ENCODE measurements at places on chromosomes 7 and 10.

DNA sequence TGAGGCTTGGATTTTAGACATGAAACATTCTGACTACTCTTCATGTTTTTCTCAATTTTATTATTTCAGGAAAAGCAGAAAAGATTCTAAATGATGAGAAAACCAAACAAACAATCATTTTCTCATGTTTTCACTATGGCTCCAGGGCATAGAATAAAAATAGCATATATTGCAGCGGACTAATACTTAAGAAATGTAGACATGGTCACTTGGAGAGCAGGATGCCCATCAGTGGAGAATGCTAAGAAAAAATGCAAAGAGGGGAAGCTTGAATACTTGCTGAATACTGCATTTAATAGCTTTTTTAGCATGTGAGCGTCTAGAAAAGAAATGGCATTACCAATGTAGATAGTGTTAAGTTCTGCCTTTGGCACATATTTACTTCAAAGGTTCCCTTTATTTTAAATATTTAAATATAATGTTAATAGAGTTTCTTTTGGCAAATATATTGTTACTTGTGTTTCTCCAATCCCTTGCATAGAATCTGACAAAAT is 107.9 kb downstream of the PPP1R17 start:
- no peak for DNase-seq

- no peak for DNase-seq
Measured at GRCh38 chr7:131574741-131575140, 18.3 kb upstream of the PODXL start.

- no peak for DNase-seq
Measured at GRCh38 chr10:104762793-104763192, 121.7 kb downstream of the SORCS3 start.

DNA sequence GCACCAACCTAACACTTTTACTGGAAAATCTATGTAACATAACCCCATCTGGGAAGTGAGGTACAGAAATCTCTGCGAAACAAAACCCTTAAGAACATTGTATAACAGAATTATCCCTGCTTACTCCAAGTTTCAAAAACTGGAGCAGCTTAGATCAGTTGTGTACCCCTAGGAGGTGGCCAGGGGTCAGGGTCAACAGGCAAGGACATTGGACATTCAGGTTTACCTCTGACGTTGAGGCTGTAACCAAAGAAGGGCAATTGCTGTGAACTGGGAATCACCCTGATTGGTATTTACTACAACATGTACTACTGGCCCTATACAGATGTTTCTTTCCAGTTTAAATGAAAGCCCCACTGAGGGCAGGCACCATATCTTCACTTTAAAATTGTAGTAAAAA is 13.1 kb downstream of the SFXN3 start:
- no peak for DNase-seq

GRCh38 chr7:137825489-137825888 is 21.3 kb downstream of the DGKI start:
- DNase-seq = no peak

DNA sequence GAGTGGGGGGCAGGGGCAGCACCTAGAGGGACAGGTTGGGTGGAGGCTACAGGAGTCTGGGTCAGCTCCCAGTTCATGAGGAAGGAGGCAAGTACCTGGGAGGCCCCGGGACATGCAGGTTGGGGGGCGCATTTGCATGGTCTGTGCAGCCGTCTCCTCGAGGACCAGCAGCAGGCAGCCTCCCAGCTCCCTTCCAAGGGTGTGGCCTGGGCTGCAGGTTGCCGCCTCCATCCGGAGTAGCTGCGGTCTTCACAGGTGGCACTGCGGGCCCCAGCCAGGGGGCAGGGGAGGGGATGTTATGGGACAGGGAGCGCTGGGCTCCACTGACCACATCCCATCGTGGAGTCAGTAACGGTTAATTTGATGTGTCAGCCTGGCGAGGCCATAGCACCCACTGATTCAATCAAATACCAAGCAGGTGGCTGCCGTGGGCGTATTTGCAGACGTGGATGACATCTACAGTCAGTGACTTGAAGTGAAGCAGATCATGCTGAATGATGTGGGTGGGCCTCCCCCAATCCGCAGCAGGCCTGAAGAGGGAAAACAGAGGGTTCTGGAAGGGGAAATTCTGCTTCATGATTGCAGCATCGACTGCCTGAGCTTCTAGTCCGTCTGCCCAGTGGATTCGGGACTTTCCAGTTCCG is 81.6 kb downstream of the PRKAG2 start:
- DNase-seq = no peak

DNA sequence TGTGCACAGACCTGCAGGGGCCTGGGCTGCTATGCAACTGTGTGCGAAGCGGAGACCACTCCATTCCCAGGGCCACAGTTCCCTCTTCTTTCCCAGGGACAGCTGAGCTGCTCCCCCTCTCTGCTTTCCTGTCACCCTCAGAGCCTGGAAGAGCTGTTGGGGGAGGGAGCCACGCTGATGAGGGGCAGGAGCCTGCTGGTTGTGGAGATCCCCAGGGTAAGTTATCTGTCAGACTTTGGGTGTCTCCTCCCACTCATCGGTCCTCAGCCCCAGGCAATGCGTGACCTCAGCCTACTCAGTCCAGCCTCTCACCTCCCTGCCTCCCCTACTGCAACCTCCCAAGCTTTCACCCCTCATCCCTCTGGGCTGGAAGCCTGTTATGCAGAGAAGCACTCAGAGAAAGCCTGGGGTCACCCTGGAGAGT is 53.5 kb downstream of the ZNF467 start:
- no peak for DNase-seq

DNA sequence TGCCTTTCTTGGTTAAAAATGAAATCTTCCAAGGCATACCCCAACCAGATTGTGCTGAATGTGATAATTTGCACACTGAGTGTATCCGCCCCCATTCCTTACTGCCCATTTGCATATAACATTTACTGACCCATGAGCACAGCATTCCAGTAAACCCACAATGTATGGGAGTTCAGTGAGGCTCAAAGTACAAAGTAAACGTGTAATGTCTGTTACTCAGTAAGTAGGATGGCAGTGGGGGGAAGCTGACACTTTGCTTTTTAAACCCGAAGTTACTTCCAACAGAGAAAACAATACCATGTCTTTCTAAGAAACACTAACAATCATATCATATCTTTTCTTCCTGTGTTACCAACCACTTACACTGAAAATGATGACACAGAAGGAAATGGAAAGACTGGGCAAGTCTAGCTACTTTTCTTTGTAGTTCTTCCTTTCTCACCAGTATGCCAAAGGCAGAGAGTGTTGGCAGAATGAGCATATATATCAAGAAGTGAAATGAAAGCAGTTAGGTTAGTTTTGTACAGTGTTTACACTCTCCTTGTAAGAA is 27.1 kb upstream of the SOSTDC1 start:
- no peak for DNase-seq

- no peak for DNase-seq
Measured at GRCh38 chr7:29065181-29065857, 81.0 kb downstream of the CPVL start.

DNA sequence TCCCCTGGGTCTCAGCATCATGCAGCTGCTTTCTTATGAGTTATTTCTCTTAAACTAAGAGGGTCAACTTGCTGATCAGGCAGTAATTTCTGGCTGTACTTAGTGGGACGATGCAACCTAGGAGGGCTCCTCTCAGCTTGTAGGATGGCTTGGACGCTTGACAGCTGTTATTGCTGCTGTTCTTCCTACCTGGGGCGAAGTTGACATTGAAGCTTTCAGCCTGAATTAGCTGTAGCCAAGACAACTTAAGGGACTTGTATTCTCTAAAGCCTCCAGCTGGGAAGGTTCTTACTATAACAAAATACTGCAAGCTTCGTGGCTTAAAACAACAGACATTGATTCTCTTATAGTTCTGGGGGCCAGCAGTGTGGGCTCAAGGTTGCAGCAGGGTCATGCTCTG is 224.9 kb downstream of the ACTR3B start:
- DNase-seq = no peak

DNA sequence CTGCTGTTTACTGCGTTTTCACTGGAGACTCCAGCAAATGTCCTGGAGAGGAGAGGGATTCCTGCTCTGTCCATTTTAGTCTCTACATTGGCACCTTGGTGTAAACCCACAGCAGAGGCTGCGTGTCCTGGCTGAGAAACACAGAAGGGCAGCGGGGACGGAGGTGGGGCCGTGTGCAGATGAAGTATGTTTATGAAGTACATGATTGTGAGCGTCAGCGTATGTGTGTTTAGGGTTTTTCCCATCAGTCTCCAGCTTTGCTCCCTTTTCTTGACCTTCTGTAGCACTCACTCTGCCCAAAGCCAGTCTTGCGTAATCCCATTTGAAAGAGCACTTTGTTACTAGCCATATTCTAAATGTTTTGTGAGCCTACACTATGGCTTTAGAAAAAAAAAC is 750.7 kb upstream of the SORCS1 start:
- DNase-seq = no peak

- DNase-seq = no peak
Measured at GRCh38 chr10:110360857-110361474, 56.2 kb upstream of the SMNDC1 start.

DNA sequence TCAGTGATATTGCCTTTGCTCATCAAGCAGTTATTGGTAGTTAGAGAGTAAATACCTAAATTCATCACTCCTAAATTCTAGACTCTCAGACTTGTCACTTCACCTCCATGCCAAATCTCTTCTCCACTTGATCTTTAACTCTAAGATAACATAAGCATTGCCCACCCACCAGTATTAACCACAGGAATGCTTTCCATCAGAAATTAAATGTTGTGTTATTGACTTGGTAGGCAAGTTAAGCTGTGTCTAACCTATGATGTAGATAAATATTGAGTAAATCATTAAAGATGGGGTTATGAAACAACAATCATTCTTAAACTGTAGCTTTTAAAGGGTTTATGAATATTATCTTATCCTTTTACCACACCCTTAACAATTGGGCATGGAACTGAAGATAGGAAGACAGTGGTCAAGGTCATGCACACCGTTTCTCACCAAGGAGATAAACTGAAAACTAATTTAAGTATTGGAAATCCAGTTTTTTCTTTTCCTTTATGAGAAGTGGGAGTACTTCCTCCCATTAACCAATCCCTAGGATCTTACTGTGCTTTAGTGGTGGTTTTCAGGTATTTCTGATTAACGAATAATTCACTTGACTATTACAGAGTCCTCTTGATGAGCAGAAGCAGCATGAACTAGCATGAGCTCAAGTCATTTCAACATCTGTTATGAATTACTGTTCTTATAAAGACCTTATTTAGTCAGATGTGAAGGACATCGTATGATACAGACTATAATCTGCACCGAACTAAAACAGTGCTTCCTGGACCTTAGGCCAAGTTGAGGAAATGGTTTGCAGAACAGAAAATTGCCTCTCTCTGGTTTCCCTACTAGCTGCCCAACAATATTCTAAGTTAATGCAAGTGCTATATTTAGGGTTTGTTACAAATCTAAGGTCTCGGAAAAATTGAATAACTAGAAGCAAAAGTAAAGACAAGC is 142.0 kb downstream of the LCOR start:
- DNase-seq = no peak

DNA sequence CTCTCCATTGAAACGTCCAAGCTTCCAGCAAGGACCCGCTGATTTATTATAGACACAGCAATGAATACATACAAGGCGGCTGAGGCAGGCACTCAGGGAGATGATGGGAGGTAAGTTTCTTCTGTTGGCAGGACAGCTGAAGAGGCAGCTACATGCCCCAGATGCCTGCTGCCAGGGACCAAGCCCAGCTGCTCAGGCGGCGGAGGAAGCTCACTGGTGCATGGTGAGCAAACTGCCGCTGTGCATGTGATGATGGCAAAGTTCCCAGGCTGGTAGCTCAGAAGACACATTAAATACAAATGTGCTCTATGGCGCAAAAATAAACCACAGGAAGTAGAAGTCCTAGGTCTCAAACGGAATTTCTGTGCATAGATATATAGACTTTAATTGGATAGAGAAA is 2.3 kb downstream of the DNTT start:
- DNase-seq = no peak

DNA sequence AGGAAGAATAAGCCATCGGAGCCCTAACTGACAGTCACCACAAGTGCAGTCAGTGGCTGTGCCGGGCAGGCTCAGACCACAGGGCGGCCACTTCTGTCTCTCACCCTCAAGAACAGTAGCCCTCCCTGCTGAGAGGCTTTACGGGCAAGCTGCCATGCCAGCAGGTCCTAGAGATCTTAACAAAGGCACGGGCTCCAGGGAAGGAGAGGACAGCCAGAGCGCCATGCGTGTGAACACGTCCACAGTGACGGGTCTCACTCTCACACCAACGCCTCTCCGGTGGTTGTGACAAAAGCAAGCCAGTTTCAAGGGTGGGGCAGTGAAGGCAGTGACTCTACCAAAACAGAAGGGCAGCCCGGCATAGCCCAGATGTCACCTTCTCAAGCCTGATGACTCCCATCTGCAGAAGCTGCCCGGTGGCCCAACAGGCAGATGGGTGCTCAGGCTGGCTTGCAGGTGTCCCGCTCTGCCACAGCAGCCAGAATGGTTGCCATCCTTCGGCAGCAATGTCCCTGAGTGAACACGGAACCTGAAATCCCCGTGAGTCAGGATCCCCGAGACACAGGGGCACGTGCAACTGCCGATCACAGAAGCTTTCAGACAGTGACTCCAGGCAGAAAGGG is 102.0 kb downstream of the FAM53B start:
- DNase-seq = no peak

DNA sequence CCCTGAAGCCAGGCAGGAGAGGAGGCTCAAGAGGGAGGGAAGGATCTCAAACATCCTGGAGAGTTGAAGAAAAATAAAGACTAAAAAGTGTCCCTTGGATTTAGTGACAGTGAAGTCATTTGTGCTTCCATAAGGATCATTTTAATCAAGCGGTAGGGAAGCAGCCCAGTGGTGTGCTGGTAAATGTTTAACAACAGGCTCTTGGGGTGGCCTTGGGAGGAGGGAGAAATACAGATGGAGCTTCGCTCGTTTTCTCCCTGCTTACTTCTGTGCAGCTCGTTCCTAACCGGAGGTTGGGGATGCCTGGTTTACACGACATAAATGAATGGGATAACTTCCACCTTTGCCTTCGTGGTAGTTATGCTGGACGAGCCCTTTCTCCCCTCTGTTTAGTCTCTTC is 140.0 kb downstream of the CAMK1D start:
- DNase-seq = no peak
